Activated CD4-positive, alpha-beta T cell treated with anti-CD3 and anti-CD28 coated beads, Interleukin-2, amount 50 U/mL, for 1 hour (primary cell): ENCODE measurements at places on chromosomes 5 and 9.

DNA sequence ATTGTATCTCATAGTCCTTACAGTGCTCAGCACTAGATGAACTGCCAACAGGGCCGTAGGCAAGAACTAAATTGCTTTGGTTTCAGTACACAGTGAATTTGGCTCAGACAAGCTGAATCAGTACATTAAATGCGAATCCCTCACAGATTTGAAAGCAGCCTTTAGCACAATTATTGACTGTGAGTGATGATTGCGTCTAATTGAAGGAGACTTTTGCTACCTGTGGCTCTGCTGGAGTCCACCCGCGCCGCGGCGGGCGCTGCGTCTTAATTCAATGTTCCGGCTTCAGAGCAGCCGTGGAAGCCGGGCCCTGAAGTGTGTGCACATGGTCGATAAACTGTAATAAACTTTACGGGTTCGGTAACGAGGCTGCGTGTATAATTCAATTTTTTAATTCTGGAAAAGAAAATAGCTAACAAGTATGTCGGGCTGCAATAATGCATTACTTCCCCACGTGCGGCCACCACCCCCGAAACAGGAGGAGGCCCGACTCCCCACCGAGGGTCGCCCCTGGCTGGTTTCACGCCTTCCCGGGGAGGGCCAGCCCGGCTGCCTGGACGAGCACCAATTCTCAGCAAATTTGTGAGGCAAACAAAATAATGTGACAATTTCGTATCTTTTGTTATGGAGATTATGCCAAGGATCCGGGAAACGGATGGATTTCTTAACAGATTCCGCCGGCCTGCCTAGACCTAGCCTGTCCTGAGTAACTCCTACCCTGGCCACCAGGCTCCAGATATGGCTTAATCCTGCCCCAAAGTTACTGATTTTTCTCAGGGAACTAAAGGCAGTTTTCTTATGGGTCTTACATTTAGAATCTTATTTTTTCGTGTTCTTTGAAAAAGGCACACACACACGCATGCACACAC, 269.4 kb upstream of the IRX1 start:
- DNase-seq, result no peak

DNA sequence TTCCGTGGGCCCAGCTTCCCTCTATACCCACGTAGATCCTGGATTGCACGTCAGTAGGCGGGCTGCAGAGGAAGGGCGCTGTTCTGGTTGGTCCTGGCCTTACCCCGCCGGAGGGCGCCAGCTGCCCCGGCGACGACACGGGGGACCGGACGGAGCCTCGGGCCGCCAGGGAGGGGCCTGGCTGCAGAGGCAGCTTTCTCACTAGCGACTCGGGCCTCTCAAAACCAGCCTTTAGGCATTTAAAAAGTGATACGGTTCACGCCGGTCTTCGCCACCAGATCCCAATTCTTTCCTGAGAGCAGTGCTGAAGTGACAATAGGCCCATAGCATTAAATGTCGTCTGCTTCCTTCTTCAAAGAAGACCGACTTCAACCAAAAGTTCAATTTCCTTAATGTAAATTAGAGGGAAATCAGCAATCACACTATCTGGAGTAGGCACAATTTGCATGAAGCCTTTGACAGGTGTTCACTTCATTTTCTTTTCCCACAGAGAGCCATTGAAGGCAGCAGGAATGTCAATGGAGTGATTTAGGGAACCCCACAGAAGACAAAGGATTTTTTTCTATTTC, 17.6 kb upstream of the UBE2D2 start:
- DNase-seq, result peak; percentile 38

GRCh38 chr5:160008877-160009590, at the start of gene TTC1:
Gene TTC1, plus strand, starts transcription at chr5:160009139. Its CDS starts 1,390 bp downstream, at chr5:160010529.
- DNase-seq, result peak; percentile 91

DNA sequence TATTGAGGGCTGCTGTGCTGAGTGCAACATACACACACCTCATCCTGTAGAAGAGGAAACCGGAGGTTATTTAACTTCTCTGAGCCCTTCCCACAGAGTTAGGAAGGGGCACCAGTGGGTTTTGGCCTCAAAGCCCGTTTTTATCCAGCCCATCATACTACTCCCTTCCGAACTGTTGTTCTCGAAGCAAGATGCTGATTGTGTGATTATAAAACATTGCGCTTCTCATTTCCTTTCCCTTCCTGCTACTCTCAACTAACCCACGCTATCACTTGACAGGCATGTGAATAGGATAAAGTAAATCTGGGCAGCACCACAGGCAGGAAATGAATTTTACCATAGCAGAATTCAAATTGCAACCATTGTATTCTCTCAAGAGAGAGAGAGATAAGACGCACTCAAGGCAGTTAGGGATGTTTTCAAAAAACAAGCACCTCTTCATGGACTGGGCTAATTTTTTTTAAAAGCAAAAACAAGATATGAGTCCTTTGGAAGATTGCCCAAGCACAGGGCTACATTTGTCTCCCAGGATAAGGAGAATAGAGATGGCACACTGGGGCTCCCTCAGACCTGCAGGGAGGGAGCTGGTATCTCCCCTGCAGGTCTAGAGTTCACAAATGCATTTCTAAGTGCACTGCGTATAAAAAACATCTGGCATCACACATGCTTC, 52.6 kb downstream of the GNA14 start:
- no peak for DNase-seq

- DNase-seq, result no peak
Measured at GRCh38 chr5:116572350-116573278, 2.0 kb downstream of the SEMA6A start.
